ENCODE measurements at places on chromosomes 4 and X. TPM values are rescaled to one million over a fixed set of nuclear protein-coding genes. Genes with fewer than 3 reads are reported as not detected.

DNA sequence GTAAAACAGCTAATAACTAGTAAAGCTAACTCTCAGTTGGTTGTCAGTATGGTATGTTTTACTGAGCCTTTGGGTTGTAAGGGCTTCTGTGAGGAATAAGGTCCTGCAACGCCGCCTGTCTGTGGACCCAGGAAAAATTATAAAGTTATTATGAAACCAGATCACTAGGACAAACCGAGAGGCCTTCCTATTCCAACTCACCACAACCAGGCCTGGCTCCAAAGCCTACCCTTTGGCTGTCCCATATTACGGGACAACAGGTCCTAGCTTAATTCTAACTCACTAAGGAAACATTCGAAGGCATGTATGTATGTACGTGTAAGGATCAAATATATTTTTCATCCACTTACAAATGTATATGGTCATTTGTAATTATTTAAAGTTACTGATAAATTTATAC is 1.4 kb downstream of the ANKRD17 start:
- DNase-seq, result peak; percentile 82

DNA sequence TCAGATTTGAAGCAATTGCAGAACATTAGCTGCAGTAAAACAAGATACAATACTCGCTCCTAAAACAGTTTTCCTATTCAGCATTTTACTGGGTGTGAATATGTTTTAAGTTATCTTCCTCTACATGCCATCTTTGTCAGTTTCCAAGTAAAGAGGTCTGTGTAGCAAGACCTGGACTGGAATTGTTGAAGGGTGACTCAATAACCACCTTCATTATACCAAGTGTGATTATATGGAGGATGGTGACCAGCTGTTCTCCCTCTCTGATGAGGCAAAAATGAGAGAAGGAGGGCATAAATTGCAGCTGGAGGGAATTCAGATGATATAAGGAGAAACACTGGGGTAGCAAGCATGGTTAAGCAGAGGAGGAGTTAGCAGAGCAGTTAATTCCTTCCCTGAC is 922.1 kb upstream of the SLIT2 start:
- no peak for DNase-seq

LDB2 gene
- 13.6 TPM for total RNA-seq

DNA sequence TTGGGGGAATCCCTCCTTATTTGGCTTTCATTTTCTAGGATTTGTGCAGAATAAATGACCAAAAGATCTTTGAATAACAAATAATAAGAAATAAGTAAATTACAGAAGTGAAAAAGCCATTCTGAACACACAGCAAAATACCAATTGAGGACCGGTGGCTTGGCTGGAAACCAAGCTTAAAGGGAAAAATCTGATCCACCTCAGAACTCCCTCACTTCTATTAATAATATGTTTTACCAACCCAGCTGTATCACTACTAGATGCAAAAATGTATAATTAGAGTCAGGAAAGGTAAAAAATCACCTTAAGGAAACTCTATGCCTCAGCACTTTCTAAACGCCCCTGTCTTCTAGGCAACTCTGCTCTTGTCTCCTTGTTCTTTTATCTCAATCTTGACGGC is 77.3 kb downstream of the TSPAN5 start:
- DNase-seq, result no peak

DNA sequence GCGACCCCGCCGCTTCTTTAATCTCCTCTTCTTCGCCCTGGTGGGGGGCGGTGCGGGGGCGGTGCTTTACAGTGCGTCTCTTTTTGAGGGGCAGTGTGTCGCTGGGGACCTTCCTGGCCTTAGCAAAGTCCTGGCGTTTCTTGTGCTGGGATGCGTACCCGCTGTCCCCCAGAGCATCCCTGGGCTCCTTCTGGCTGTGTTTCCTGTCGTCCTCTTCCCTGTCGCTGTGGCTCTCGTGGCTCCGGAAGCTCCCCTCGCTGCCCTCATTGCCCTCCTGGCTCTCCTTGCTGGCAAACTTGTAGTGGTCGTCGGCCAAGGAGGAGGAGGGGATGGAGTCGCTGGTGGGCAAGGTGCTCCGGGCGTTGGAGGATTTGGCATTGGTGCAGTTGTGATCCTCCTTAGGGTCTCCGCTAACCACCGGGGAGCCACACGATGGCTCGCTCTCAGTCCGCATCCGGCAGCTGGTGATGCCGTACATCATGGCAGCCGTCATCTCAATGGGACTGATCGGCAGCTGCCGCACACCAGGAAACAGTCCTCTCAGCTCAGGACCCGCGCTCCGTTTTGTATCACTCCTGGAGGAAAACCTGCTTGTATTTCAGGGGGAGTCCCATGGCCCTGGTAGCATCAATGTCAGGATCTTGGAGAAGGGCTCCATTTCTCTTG is 30.4 kb upstream of the TMSB15A start:
- DNase-seq, result peak; percentile 23

UGT2B17 gene
- total RNA-seq, result 0.28 TPM

GRCh38 chr4:94491322-94491721 is 39.6 kb downstream of the PDLIM5 start:
- DNase-seq, result no peak

- no peak for DNase-seq
Measured at GRCh38 chr4:128255906-128256305, 31.7 kb downstream of the PGRMC2 start.

TLR3 gene
- total RNA-seq, result 8.3 TPM
